ENCODE measurements at places on chromosomes 7 and 10.

- DNase-seq, result no peak
Observed at GRCh38 chr10:129952378-129953118, 11.5 kb downstream of the EBF3 start.

DNA sequence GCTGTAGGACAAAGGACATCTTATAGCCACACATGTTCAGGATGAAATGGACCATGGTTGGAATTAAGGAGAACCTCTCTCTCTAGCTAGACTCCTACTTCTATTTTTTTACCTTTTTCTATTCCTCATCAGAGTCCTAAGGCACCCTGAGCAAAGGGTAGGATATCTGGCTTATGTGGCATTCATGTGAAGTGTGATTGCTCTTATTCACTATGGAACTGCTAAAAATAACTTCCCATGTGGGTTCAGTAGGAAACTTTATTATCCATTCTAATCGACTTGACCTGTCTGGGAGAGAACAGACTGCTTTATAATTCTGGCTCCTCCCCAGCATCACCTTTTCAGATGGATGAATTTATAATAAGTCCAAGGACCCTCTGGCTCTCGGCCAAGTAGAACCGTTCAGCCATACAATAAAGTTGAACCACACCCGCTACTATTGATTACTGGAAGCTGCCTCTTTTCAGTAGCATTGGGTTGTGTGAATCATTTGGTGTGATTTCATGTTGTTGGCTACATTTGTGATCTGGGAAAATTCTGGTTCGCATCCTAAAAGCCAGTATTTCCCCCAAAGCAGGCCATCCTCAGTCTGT lies 117.5 kb downstream of the NRF1 start:
- no peak for DNase-seq

- DNase-seq, result no peak
Observed at GRCh38 chr10:125849448-125849847, 26.1 kb downstream of the BCCIP start.

DNA sequence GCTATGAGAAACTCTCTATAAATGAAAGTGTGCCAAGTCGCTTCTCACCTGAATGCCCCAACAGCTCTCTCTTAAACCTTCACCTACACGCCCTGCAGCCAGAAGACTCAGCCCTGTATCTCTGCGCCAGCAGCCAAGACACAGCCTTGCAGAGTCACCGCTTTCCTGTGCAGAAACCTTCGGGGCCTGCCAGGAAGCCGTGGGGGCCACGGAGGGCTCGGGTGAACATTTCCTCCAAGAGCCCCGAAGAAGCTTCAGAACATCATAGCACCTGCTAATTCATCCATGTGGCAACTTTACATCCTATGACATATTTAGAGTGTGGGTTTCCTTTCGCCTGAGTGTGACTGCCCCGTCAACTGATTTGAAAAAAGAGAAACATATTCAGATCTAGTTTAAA lies 55.7 kb upstream of the PRSS58 start:
- no peak for DNase-seq

DNA sequence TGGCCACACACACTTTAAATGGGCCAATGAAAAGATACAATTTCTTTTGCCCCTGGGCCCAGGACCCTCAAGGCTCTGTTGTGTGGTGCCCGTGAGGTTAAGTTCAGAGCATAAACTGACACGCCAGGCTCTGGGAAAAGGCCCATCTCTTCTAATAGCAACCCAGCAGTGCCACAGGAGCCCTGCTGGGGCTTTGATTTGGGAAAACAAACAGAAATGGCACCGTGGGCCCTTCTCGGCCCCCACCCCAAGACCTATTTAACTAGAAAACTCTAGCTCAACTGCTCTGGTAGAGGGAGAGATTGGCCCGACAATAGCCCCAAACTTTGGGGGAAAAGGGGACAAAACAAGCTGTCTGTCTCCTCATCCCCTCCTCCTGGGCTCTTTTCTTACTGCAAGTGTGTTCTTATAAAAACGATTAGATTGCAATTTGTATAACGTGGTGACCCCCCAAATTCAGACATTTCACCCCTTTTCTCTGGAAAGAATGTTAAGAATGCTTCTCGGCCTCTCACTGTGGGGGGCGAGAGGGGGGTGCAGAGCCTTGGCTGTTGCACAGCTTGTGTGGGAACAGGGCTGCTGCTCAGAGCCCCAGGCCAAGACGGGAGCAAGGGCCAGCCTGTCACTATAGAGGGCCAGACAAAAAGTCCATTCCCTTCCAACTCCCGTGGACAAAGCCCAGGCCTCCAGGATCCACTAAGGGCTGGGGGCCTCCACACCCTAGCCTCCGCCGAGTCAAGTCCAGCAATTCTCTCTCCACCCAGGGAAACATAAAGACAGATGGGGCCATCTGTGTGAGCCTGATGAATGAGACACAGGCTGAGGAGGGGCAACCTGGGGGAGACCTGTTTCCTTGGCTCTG lies 26.8 kb downstream of the DPCD start:
- no peak for DNase-seq

DNA sequence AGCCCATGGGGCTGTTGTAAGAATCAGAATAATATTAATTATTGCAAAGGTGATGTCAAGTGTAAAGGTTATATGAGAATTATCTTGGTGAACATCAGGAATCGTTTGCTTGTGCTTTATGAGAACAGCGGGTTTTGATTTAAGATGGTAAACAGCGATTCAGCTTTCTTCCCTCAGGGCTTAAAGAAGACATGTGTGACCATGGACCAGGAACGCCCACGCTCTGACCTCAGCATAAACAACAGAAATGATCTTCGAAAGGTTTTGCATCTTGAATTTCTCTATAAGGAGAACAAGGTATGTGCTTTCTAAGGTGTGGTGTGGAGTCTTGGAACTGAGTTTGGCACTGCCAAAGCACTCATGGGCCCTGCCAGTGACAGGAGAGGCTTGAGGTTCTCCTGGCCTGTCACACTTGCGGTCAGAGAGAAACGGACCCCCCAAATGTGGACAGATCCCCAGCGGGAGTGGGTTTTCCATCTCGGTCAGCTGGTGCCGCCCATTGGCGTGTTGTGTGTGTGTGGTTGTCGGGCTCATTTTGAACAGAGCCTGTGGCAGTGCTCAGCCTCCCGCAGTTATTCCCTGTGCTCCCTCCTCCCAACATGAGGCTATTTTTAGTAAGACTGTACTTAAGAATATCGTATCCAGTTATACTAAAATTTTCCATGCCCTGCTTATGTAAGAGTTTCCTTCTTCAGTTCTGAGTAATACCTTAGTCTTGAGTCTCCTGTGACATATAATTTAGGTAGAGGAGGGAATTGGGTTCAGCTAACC lies 7.2 kb downstream of the MINDY4 start:
- no peak for DNase-seq

GRCh38 chr10:6044751-6045313 lies 17.3 kb downstream of the IL2RA start:
- DNase-seq, result no peak

DNA sequence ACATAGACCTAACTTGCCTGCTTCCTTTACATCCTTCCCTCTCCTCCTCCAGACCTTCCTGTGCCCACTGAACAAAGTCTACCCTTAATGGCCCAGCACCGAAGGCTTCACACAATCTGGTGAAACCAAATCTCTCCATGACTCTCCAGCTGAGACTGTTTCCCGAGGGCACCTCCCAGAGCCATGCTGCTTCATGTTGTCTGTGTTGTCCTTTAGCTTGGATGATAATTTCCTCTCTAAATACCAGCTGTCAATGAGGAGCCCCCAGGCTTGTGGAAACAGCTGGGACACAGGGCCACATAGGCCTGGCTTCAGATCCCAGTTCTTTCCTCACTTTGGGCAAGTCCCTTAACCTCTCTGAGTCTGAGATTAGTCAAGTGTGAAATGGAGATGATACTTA lies 54.3 kb downstream of the DLD start:
- no peak for DNase-seq

- no peak for DNase-seq
Observed at GRCh38 chr10:73914036-73914435, 3.1 kb downstream of the PLAU start.

DNA sequence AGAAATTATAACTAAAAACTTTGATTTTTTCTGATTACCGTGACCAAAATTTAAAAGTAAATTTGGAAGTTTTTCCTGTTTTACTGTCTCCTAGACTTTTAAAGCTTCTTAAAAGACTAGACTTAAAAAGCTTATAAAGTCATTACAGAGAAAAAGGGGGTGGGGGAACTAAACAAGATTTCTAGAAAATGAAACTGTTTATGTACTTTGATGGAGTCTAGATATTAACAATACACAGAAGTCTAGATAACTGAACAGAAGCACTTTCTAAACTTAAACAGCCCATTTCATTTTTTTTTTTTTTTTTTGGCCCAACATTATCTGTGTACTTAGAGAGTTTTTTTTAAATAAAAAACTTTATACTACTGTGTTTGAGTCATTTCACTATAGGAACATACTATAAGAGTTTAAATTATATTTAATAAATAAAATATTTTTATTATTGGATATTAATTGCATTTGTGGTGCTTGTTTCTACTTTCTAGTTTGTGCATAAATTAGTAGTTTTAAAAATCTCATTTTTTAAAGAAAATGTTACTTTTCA lies 98.5 kb downstream of the PHTF2 start:
- no peak for DNase-seq

DNA sequence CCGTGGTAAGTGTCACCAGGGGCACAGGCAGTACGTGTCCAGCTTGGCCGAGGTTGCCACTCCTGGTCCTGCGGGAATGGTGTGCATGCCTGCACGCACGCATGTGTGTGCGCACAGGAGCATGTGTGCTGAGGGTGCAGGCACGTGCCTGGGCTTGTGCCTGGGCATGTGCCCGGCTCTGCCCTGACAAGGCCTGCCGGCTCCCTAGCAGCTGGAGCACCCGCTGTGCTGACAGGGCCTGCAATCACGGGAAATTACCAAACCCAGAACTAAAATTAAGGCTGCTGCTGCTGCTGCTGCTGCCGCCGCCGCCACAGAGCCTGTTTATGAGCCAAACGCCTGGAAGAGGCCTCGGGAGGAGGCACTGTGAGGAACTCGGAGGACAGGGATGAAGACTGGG lies 28.7 kb downstream of the GHRHR start:
- DNase-seq, result no peak

- no peak for DNase-seq
Observed at GRCh38 chr7:36400036-36400435, 10.4 kb downstream of the ANLN start.

DNA sequence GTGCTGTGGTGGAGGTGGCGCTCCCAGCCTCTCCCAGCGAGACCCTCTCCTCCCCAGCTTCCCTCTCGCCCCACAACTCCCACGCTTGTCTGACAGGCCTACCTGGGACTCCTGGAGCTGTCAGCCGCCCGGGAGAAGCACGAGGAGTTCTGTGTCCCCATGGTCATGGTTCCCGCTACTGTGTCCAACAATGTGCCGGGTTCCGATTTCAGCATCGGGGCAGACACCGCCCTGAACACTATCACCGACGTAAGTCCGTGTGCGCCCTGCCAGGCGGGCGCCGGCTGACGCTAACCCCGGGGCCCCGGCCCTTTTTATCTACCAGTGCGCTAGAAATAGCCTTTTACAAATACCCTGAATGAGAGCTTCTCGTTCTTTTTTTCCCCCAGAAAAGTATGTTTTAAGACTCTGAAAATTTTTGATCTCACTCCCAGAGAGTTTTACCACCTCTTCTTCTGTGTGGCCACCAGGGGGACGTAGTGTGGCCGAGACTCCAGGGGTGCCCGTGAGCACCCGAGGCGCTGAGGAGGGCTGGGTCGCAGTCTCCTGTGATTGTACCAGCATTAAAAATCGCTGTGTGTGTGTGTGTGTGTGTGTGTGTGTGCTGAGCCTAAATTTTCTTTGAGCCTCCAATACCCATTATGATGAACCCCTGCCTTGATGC lies 52.6 kb downstream of the PFKP start:
- no peak for DNase-seq

DNA sequence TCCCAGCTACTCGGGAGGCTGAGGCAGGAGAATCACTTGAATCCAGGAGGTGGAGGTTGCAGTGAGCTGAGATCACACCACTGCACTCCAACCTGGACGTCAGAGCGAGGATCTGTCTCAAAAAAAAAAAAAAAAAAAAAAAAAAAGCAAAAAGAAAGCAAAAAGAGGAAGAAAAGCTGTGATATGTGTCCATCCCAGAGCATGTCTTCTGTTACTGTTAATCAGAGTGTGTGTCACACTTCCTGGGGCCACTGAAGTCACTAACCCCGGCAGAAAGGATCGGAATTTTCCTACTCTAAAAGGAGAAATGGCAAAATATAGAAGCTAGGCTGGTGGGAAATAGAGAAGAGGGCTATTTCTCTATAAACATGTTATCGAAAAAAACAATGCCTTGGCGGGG lies 11.9 kb downstream of the PIK3AP1 start:
- no peak for DNase-seq

DNA sequence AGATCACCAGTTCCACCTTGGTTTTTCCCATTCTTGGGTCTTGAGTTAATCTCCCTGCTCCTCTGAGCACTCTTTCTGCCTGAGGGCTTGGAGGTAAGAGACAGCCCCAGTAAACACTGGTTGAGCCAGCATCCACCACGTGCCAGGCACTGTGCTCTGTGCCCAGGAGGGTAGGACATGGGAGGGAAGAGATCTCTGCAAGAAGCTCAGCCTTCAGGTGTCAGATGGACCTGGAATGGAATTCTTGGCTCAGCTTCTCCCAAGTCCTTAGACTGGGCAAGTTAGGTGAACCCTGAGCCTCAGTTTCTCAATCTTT lies 2.5 kb downstream of the ZYX start:
- no peak for DNase-seq

DNA sequence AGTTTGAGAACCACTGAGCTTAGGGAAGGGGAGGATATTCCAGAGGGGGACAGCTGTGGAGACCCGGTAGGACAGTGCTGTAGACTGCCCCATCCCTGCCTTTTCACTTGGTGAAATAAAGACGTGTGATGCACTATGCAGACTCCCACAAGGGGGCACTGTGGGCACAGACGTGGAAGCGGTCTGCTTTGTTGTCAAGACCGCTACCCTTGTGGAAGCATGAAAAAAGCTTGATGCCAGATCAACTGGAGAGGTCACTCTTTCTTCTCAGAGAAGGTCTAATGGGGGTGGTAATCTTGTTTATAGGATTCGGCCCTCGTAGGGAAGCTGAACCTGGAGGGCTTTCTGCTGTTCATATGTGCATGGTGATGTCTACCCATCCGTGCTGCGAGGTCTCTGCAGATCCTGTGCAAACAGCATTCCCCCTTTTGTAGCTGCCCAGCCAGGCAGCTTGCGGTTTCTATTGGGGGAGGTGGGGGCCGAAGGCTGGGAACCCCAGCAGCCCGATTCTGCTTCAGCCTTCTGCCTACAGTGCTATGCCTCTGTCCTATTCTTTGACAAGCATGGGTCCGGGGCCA lies 13.7 kb downstream of the RPS24 start:
- peak; percentile 53 for DNase-seq

GRCh38 chr7:6026820-6027311 lies 4.3 kb upstream of the ANKRD61 start:
- no peak for DNase-seq

GRCh38 chr7:1364068-1364905 lies 95.0 kb downstream of the MICALL2 start:
- no peak for DNase-seq
